ELR (cell line): ENCODE measurements at places on chromosomes 2 and 18.

DNA sequence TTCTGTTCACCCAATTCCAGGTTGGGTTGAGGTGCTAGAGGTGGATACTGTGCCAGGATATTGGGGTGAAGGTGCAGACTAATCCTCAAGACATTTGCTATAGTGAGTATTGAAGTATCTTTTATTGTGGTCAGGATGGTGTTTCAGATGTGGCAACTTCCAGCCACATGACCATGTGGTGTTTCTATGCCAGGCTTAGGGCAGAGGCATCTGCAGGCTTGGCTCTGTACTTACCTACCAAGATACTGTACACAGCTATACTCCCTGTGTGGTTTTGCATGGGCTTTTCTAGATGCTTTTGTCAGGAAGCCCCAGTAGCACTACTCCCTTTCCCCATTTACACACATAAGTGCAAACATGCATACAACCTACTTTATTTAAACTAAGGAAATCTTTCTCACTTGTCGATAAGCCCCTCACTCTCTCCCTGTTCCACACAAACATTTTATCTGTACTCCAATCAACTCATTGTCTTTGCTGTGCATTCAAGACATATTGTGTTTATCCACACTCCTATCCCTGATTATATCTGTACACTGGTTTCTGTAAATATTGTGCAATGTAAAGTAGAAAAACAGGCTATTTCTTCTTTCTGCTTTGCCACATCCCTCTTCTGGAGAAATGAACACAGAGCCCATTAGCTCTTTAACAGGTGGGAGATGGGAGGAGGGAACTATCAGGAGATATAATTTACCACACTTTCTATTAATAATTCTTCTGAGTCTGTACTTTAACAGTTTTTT is 12.3 kb downstream of the ARL6IP6 start:
- no peak for DNase-seq

DNA sequence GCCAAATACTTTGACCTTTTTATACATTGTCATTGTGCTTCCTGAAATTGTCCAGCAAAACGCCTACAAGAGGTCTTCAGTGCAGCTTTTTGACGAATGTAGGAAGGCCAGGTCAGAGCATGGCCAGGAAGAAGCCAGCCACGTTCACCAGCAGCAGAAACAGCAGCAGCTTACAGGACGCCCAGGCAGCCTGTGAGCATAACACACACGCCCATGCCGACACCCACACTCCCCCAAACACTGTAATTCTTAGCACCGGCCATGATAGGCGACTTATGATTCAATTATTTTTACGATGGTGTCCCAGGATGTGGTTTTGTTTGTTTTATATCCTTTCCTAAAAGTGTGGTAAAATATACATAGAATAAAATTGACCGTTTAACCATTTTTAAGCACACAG is 249.1 kb upstream of the SALL3 start:
- DNase-seq, result no peak

GRCh38 chr2:7685342-7686015 is 768.3 kb downstream of the RNF144A start:
- peak; percentile 6 for DNase-seq

GRCh38 chr2:39697454-39697853 is 31.7 kb downstream of the TMEM178A start:
- DNase-seq, result no peak

GRCh38 chr18:79461627-79462026 is 65.9 kb downstream of the NFATC1 start:
- no peak for DNase-seq

DNA sequence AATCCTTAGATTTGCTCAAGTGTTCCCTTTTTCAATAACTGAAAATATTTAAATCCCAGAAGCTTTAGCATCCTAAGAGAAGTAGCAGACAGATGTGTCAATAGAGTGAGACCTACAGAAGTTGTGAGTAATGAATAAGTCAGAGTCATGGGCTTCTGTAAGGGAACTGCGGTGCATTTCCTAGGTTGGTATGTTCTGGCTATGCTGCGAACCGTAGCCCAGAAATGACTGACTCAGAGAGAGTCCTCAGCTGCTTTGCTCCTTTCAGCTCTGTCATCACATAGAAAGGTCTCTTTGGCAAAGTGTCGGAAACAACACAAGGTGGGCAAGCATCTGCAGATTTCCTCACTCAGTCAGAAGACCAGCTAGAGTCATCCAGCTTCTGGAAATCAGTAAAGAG is 297.1 kb downstream of the ARHGAP15 start:
- peak; percentile 96 for DNase-seq

DNA sequence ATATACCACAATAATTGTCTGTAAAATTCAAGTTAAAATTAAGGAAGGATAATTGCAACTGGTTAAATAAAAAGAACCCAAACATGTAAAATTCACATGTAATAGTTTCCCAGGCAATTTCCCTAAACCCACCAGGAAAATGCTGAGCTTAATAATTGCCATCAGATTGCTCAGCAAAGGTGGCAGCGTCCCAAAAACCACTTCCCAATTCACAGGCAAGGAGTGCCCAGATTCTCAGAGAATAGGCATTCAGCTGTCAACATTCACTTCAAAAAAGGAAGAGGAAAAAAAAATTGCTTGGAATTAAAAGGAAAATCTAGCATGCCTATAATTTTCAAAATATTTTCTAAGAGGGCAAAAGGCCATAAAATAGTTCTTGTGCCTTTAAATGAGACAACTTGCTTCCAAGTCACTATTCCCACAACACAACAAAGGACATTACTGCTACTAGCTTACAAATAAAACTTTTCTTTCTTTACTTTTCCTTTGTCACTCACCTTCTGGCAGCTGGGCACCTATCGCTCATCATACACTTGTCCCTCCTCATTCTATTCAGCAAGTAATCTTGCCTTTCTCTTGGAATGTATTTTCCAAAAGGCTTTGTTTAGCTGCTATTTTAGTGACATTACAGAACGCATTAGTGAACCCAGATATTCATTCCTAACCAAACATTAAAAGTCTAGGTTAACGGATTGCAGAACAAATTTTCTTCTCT is 15.2 kb downstream of the SRBD1 start:
- peak; percentile 71 for DNase-seq

GRCh38 chr2:85580206-85580605 is 2.8 kb downstream of the VAMP8 start:
- no peak for DNase-seq

DNA sequence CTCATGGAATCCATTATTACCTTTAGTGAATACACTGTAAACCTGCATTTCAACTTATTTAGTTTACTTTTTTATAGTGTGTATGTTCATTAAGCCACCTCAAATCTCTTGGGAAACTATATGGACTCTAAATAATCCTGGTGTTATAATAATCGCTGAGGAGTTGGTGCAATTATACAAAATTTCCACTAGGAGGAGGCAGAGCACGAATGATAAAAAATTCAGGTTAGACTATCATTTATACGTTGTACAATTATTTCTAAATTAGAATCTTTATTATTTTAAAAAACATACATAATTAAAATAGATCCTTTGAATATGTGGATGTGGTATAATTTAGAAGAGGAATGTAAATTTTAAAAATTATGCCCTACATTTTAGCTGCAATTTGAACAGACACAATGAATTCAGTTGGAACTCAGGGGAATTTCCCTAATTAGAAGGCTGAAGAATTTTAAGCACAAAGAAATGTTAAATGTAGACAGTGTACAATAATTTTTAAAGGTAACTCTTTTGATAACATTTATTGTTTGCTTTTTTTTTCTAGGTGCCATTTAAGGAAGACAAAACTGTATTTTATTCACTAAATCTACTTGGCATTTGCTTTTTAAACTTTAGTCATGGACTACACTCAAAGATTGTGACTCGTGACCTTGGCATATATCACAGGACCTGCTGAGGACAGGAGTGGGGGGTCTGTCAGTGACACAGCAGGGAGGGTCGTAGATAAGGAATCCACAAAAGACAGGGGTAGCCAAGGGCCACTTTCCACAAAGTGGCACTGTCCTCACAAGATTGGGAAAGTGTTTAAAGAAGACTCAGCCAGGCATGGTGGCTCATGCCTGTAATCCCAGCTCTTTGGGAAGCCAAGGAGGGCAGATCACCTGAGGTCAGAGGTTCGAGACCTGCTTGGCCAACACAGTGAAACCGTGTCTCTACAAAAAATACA is 45.5 kb downstream of the RAB12 start:
- peak; percentile 56 for DNase-seq

- no peak for DNase-seq
These were observed 6.8 kb upstream of the PRSS56 start for GRCh38 chr2:232513353-232513752.
